Fibroblast of gingiva (primary cell): ENCODE measurements at places on chromosomes 7 and 10.

DNA sequence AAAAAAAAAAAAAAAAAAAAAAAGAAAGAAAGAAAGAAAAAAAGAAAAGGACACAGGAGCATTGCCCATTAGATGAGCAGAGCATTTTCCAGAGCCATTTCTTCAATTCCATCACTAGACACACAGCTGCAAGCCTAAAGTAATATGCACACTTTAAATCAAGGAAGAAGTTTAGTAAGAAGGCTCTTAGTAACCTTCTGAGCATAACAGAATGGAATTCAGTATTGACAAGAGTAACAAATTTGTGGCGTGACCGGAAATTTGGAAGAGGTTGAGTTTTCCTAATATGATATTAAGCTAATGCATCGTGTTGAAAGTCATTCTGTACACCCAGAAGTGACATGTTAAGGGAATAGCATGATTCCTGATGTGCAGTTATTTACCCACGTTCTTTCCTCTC is 35.3 kb downstream of the SMURF1 start:
- peak; percentile 43 for DNase-seq

- no peak for DNase-seq
These were observed 45.0 kb upstream of the TFEC start for GRCh38 chr7:116075351-116076145.

DNA sequence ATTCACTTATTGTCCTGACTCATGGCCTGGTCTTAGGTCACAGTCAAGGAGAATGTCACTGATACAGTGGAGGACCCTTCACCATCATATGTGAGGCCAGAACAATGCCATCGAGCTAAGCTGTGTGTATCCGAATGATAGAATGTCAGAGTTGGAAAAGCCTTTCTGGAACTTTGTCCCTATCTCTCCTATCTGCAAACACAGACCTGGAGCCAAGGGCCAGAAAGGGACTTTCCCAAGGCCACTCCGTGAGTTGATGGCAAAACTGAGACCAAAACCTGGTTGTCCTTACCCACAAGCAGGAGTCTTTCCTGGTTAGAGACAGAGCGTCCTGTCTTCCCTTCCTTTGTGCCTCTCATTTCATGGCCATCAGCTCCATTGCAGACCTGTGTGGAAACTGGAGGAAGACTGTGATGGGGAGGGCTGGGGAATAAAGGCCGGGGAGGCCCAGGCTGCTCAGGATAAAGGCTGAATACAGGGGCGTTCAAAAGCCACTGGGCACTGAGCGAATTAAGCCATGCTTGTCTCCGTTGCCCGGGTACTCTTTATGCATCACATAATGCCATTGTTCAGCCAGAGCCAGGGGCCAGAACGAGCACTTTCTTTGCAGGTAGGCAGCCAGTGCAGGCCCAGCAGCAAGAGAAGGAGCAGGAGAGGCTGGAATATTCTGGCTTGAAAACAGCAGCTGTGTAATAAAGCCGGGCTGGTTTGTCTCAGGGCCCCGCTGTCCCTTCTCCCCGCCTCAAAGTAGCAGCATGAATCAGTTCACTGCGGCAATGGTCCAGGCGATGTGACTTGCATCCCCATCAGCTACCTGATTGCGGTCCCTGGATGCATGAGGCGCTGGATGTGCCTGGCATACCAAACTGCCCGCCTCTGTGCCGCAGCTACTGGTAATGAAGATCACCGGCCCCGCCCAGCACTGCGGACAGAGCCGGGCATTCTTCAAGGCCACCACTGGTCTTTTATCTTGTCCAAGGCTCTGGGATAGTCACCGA is 143.0 kb downstream of the RPS24 start:
- DNase-seq: no peak

- DNase-seq: peak; percentile 6
These were observed 11.2 kb upstream of the ZNF485 start for GRCh38 chr10:43594944-43595589.
